ENCODE measurements at places on chromosomes 12 and 14.
A peak's percentile ranks its signal among the peaks of the same experiment; 100 is the strongest.

- no peak for DNase-seq
Observed at GRCh38 chr14:38752750-38753149, 350.3 kb downstream of the SEC23A start.

DNA sequence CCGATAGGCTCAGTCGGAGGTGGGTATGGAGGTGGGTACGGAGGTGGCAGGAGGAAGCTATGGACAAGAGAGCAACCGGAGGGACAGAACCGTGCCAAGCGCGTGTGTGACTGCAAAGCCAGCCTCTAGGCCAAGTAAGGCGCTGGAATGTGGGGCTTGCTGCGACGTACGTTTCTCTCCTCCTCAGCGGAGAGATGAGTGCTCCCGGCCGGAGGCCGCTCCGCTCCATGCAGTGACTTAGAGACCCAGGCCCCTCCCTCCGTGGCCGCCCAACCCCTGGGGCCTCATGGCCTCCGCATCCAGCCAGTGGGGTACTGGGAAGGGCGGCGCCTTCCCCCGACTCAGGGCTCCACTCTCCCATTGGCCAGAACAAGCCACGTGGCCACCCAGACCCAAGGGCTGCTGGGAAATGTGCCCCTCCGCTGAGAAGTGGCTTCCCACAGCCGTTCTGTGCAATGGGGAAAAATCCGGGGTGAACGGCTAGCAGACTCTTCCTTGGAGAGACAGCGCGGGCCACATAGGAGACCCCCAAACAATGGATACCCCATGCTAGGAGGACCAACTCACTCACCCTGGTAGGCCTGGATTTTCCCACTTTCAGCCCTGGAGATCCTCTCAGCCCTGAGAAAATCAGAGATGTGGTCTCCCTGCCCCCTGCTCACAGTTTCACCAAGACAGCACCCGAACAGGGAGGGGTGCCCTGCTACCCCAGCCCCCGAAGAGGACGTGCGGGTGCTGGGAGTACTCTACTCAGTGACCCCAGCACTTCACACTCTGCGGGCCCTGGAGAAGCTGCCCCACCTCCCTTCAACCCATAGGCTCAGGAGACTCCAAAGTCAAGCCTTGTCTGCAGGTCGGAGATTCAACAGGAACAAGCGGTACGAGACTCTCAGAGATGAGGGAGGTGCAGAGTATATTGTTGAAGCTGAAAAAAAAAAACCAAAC, 66.7 kb downstream of the RIMBP2 start:
- no peak for DNase-seq

- no peak for DNase-seq
Observed at GRCh38 chr12:111330800-111331752, 37.8 kb downstream of the PHETA1 start.

- DNase-seq: peak; percentile 14
Observed at GRCh38 chr14:72451054-72451972, 442.6 kb downstream of the DPF3 start.

DNA sequence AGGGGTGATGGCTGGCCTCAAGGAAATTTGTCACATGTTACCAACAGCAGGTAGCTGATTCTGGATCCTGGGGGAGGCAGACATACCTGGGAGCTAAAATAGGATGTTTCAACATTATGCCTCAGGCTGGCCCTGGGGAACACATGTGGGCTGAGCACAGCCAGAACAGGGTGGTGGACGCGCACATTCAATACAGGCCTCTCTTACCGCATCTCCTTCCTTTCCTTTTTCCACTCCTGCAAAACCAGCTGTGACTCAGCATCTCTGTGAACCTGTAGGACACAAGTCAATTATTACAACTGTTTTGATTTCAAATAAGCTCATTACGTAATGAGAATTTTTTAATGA, 61.0 kb downstream of the NT5DC3 start:
- no peak for DNase-seq

- DNase-seq: no peak
Observed at GRCh38 chr12:126506426-126507182, 1441.4 kb downstream of the AACS start.

DNA sequence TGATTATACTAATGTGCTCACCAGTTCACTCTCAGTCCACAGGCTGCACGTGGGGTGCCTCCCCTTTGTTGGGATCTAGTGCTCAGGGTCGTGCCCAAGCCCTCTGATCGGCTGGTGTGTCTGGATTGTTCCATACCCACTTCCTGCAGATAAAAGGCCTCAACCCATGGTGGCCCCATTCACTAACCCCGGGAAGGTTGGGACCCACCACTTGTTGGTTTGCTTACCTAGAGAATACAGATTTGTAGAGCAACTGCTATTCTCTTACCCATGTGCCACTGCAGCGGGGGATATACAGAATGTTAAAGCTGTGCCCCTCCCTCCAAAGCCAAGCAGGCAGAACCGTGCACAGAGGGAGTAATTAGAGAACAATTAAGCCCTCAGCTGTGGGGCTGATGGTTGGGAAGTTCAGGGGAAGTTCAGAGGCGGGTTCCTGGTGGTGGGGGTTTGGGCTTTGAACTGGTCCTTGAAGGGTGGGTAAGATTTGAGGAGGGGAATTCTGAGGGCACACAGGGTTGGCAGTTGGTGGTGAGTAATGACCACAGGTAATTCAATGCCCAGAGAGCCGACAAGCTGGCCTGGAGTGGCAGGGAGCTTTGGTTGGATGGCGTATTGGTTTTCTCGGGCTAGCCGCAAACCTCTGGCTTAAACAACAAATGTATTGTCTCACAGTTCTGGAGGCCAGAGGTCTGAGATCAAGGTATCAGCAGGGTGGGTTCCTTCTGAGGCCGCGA, 68.8 kb downstream of the ADCK1 start:
- no peak for DNase-seq

DNA sequence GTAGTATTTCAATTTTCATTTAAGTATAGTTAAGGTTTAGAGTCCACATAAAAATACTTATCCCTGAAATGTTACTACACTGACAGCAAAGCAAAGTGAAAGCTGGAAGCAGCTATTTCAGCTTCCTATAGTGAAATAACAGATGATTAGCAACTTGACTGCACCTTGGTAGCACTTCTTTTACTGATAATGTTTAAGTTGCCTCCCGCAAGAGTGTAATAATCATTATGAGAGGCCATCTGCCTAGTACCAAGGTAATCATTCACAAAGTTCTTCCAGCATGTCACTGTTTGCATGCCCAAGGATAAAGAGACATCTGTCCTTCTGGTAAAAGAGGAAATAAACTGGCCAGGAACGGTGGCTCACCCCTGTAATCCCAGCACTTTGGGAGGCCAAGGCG, 69.8 kb downstream of the LIN7A start:
- no peak for DNase-seq

- no peak for DNase-seq
Observed at GRCh38 chr12:54210400-54210790, 21.6 kb upstream of the SMUG1 start.

- no peak for DNase-seq
Observed at GRCh38 chr12:96194576-96194889, 358 bp downstream of the ELK3 start.

DNA sequence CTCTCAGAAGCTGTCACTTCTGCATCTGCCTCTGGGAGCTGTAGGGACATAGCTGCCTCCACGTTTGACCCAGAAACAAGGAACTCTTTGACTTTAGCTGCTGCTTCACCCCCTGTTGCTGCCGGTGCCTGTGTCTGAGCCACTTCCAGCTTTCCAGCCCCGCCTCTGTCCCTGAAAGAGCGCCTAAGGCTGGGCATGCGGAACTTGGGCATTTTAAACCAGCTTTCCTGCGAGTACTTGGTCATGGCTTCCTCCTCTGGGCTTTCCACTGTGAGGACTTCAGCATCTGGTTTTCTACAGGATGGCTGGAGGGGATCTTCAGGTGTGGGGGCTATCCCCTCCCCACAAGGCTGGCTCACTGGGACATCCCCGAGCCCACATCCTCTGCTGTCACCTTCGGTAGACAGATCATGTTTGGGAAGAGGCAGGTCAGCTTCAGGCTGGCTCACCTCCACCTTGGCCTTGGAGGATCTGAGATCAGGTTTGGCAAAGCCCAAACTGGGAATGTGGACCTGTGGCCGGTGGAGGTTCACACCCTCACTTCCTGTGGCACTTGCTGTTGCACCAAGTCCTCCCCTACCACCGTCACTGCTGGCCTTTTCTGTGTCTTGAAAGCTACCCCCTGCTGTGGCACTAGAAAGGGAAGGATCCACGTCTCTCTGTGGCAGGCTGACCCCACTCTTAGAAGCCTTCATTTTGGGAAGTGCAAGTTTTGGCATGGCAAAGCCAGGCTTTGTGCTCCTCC, 15.2 kb downstream of the PLD4 start:
- no peak for DNase-seq

DNA sequence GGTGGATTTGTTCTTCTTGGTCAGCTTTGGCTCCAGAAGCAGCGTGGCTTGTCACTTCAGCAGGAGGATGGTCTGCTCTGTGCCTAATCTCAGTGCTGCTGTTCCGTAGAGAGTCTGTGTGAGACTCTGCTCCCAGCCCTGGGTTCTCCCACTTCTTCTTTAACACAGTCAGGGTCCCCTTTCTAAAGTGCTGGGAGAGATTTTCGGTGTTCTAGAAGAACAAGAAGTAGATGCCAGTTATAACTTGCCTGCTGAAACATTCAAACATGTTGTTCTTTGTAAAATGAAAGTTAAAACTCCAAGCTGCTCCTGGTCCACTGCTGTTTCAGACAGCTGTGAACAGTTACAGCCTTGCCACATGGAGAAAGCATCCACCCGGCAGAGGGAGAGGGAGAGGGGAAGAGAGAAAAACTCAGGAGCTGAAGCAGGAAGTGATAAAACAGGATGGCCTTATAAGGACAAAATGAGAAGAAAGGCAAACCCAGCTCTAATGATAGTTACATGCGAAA, 55.2 kb upstream of the CERS5 start:
- no peak for DNase-seq

DNA sequence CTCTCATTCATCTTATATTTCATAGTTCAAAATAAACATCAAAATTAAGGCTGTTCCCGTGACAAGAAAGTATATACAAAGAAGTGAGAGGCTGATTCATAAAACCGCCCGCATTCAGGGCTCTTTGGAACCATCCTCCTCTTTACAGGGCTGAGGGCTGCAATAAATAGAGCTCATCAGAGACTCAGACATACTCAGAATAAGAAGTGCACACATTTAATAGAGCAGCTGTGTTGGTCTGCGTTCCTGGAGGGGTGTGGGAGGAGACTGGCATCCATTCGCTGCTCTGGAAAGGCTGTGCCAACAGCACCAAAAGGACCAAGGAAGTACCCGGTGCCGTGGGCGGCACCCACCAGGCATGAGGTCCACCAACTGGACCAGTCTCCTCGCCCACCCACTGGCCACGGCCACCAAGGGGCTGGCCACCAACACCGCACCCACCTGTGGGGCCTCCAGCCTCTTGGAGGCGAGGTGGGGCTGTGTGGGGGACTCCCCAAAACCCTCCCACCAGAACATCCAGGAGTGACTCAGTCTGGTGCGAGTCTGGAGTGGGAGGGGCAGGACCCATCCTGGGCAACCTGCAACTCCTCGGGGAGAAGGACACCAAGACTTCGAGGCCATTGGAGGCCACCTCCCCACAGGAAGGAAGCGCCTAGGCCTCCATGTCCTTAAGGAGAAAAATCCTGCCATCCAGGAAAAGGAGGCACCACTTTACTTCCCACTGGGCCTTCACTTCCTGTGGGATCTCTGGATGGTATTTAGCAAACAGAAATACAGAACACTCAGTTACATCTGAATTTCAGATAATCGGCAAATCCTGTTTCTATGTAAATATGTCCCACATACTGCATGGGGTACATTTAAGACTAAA, 32.7 kb downstream of the VCPKMT start:
- DNase-seq: peak; percentile 60

DNA sequence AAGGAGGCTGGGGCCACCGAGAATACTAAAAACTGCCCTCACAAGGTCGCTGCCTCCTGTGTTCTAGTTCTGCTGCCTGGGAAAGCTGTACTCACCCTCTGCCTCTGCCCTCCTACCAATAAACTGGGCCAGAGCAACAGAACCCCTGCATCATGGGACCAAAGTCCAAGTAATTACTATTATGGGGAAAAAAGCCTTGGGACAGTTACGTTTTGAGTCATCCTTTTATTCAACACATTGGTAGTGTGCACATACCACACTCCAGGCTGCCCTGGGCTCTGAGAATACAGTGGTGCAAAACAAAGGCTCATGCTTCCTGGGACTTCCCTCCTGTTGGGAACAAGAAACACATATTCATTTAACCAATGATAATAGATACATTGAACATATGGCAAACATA, 49.0 kb downstream of the CACNA1C start:
- DNase-seq: no peak

DNA sequence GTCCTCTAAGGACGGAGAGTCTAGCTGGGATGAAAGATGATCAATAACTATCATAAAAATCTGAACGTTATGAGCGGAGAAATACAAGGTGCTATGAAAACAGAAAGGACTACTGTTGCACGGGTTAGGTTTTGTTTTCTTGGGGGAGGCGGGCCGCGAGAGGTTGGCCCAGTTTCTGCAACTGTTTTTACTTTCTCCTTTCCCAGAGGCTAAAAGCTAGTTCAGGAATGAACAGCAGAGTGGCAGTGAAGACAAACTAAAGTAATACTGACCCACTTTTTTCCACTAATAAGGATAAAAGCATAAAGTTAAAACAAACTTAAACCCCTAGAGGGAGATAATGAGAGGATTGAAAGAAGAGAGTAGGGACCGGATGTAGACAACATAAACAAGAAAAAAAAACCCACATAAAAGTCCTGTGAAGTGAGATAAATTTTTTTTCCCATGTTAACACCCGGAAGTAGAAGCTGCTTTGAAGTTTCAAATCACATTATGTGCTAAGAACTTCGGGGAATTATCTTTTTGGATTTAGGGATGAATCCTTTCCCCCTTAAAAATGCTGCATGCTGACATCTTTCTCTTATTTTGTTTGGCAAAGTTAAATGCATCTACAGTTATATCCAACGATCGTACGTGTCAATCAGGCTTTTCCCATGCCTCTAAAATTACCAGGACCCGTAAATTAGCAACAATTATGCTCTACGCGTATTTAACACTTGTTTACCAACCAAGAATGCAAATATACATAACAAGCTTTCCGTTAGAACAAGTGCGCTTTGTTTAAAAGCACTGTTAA, 1.0 kb upstream of the CDK17 start:
- no peak for DNase-seq

DNA sequence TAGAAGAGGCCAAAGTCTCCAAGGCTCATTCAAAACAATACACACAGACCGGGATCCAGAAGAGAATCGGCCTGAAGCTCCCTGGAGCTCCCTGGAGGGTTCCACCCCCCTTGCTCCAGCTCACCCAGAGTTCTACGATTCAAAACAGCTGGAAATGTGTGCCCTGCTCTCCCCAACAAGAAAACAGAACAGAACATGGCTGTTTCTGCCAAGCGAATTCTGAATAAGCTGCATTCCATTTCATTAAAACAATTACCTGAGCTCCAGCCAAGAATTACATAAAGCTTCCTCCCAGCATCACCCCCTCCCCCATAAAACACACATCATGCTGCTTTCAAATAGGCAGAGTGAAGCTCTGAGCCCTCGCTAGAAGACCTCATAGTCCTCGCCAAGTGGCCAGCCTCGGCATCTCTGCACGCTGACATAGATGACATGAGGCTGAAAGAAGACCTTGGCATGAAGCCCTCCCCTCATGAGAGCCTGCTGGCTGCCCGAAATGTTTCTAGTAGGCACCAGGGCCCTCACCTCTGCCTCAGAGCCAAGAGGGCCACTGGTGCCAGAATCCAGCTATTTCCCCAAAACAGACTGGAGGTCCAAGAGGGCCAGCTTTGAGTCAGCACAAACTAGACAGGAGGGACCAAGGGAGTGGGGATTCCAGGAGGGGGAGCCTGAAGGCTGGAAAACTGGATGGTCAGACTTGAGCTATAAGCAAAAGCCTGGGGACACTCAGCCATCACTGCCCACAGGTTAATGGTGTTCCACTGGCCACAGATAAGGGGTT, 8.3 kb downstream of the PXN start:
- no peak for DNase-seq

GRCh38 chr14:51395361-51395849, 155.4 kb downstream of the TMX1 start:
- DNase-seq: no peak
